Fibroblast of skin of left biceps (primary cell): ENCODE measurements at places on chromosomes 7 and 10.

DNA sequence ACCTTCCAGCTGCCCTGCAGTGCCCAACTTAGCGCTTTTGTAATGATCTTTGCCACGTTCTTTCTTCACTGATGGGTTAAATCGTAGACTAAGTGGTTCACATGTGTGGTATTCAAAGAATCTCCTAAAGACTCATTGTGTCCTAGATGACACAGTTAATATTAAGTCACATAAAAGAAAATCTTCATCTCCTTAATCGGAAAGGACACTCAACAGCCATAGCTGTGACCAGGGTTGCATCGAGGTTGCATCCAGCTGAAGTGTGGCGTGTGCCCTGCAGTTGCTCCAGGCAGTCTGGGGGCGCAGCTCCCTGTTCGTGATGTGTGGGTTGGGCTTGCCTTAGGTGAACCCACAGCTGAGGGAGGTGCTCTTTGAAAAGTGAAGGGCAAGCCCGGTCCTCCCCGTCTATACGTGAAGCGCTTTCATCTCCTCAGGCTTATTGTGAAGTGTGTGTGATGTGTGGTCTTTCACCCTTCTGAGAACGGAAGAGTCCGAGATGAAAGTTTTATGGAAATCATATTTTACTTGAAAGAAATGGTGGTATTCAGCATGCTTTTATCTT, 122.7 kb downstream of the TRRAP start:
- DNase-seq = no peak

DNA sequence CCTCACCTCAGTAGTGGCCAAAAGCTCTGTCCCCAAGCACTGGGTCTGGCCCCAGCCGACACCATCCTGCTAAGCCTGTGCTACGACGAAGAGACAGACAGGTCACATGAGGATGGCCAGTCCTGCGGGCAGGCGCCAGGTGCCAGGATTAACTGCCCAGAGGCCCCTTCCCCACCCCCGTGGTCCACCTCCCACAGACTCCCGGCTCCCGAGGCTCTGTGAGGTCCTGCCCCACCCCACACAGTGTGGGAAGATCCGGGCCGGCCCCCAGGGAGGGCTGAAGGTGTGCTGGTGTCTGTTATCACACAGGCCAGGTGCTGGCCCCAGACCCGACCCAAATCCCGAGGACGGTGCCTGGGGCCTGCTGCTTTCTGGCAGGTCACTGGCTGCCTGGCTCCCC, 27.2 kb downstream of the CYP2W1 start:
- DNase-seq = no peak

GRCh38 chr10:88289342-88289741, 293.8 kb downstream of the RNLS start:
- no peak for DNase-seq

- DNase-seq = no peak
Measured at GRCh38 chr7:144941127-144941526, 105.3 kb upstream of the TPK1 start.

GRCh38 chr10:125608474-125608873, 74.5 kb downstream of the TEX36 start:
- no peak for DNase-seq

GRCh38 chr10:92850185-92850584, 1.9 kb downstream of the EXOC6 start:
- DNase-seq = no peak

GRCh38 chr7:226281-226895, 34.0 kb downstream of the FAM20C start:
- no peak for DNase-seq

GRCh38 chr7:152185558-152185957, 160.1 kb downstream of the GALNT11 start:
- no peak for DNase-seq

DNA sequence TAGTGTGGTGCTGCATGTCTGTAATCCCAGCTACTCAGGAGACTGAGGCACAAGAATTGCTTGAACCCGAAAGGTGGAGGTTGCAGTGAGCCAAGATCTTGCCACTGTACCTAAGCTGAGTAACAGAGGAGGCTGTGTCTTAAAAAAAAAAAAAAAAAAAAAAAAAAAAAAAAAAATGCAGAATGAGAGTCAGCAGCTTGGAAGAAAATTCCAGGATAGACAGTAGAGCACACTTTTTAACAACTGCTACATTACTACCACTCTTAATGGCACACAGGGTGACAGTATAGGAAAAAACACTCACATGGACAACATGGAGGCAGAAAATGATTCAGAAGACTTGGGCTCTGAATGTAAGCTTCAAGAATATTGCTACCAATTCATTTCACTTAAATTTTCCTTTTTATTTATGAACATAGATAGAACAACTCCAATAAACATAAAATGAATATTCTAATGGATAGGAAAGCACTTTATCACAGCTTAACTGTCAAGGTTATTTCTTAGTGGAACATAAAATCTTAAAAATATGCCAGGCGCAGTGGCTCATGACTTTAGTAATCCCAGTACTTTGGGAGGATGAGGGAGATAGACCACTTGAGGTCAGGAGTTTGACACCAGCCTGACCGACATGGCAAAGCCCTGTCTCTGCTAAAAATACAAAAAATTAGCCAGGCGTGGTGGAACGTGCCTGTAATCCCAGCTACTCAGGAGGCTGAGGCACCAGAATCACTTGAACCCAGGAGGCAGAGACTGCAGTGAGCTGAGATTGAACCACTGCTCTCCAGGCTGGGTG, 31.5 kb downstream of the CHCHD3 start:
- no peak for DNase-seq

DNA sequence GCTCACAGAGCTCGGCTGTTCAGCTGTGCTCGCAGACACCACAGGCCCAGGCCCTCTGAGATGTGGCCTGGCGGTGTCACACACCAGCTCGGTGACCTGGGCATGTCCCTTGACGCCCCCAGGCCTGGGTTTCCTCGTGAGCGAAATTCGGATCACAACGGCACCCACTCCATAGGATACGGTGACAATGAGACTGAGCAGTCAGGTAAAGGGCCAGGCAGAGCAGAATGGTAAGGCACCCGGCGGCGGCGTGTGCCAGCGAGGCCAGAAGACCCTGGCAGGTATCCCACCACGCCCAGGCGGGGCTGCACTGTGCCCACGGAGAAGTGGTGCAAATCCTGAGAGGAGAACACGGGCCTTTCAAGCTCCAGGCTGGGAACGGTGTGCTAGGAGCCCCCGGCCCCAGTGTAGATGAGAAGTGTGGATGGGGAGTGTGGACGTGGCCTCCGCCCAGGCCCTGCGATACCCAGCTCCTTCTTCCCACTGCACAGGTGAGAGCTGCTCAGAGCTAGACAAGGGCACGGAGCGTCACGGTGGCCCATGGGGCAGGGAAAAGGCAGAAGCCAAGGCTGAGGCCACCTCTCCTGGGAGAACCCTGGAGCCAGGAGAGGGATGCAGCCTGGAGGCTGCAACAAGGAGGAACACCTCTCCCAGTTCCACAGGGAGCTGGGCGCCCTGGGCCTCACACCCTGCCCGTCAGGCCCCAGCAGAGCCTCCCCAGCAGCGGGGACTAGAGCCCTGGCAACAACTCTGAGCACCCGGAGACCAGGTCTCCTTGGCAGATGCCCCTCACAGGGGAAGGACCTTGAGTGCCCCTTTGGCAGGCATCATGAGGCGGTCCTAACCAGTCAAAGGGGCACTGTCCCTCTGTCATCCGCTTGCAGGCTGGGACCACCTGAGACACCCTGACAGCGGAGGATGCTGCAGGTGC, 219.1 kb downstream of the MAD1L1 start:
- no peak for DNase-seq
